ENCODE measurements at places on chromosomes 6 and 20.

DNA sequence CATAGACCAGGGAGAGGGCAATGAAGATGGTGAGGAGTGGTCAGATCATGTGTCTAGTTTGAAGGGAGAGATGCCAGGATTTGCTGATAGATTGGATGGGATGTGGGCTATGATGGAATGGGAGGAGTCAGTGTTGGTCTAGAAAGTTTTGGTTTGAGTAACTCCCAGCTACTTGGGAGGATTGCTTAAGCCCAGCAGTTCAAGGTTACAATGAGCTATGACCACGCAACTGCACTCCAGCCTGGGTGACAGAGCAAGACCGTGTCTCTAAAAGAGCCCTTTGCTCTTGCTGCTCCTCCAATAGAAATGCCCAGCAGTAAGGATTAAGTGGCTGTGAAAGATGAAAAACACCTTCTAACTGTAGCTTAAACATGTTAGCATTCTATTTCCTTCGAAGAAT is 18.2 kb upstream of the LAMP5 start:
- no peak for DNase-seq

DNA sequence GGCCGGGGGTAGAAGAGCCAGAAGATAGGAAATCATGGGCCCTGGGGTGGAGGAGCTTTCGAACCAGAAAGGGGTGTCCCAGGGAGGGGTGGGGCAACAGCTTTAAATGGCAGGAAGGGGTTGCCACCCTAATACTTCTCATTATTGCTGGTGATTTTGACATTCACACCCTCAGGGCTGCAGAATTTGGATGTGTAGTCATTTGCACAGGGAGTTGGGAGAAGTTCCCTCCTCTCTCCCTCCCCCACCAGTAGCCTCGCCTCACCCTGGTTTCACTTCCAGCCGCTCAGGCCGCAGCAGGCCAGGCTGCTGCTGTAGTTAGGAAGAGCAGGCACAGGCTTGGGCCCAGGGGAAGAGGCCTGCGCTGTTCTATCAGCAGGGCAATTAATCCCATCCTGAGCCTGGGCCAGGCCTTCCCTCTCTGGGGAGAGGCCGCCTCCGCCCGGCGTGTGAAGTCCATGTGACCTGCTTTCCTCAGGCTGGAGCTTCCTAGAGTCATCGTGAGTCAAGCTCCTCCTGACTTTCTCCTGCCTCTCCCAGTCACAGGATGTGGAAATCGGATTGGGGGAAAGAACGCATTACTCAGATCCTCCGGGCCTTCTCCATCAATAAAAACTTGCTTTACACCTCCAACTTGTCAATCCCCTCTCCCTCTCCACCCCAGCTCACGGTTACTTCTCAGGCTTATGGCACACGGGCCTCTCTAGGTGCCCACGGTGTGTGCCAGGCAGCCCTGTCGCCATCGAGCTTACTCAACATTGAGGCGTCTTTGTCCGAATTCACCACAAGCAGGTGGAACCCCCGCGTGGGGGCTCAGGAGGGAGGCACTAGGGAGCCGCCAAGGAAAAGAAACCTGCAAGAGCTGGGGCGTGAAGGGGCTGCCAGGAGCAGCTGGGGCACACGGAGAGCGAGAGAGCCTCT is 7.8 kb downstream of the ADTRP start:
- no peak for DNase-seq

DNA sequence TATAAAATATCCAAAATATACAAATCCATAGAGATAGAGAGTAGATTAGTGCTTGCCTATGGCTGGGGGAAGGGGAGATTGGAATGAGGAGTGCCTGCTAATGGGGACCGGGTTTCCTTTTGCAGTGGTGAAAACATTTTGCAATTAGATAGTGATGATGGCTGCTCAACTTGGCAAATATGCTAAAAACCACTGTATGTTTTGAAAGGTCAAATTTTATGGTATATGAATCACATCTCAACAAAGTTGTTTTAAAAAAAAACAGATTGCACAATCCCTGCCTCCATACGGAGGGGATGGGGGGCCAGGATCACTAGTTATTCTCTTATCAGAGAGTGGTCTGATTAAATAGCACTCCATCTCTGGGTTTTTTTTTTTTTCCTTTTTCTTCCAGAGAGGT is 76.9 kb upstream of the RIPOR2 start:
- no peak for DNase-seq

DNA sequence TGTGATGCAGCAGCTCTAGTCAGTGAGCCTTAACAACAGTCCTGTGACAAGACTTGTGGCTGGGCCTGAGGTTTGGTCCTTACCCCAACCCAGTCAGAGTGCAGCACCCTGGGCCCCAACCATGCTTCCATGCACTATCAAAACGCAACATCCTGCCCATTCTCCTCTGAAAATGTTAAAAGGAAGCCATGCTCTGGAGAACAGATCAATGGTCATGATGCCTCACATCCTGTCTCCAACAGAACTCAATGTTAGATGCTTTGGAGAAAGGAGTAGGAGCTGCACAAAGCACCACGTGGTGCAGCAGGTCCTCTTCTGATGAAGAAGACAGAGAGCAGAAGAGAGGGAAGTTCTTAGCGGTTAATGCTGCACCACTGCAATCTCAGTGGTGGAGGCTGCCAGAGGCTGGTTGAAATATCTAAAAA is 41.9 kb downstream of the TRAM2 start:
- peak; percentile 55 for DNase-seq

GRCh38 chr20:63176427-63177133 is 39.4 kb downstream of the YTHDF1 start:
- no peak for DNase-seq

DNA sequence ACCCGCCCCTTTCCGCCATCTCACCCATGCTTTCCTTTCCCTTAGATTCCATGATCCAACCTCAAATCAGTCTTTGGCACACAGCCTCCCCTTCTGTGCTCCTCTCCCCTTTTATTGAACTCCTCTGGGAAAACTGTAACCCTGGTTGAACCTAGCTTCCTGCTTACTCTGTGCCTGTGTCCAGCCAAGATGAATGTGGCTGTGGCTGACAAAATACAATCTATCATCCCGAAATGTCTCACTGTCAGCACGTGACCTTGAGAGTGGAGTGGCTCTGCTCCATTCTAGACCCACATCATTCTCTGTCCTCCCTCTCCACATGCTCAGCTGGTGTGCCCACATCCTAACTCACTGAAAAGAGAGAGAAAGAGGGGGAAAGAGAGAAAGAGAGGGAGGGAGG is 11.0 kb downstream of the NCR2 start:
- no peak for DNase-seq

DNA sequence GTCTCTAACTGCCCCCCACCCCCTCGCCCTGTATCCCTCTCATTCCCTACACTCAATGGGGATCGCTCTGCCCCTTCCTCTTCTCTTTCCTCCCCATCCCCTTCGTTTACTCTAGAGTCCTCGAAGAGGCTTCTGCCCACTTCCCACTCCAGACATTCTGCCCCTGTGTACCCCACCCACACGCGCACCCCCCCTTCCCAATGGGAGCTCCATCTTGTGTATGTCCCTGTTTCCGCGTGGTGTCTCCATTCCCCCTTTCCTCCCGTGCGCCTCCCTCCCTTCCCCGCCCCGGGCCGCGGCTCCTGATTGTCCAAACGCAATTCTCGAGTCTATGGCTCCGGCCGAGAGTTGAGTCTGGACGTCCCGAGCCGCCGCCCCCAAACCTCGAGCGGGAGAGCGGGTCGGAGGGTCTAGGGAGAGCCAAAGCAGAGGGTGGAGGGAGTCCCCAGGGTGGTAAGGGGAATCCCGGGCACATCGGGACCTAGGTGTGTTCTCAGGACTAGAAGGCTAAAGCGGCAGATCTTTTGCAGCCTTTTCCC is 679 bp upstream of the RING1 start:
- DNase-seq = no peak

- DNase-seq = no peak
These were observed 35.8 kb downstream of the SLC2A4RG start for GRCh38 chr20:63775096-63775978.

DNA sequence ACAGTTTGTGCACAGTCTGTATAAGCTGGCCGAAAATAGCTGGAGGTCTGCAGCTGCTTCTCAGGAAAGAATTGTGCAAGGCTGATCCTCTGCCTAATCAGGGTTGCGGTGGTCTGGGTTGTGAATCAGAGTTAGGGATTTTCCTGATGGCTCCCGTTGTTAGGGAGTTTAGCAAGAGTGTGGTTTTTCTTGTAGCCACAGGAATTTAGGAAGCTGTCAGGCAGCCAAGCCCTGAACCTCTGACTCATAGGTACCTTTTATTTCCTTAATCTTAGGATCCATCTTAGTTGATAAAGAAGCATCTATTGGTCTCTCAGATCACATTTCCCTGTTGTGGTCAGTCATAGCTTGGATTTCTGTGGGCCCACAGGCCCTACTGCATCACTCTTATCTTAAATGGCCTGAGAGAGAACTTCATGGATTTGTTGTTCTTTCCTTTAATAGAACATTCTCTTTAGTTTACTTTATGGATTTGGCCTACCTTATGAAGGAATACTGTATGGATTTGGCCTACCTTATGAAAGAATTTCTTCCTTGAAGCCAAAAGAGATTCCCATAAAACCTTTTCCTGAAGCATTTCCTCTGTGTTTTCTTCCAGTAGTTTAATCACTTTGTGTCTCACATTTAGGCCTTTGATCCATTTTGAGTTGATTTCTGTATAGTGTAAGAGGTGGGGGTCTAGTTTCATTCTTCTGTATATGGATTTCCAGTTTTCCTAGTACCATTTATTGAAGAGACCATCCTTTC is 10.3 kb downstream of the KIF25 start:
- DNase-seq = no peak

DNA sequence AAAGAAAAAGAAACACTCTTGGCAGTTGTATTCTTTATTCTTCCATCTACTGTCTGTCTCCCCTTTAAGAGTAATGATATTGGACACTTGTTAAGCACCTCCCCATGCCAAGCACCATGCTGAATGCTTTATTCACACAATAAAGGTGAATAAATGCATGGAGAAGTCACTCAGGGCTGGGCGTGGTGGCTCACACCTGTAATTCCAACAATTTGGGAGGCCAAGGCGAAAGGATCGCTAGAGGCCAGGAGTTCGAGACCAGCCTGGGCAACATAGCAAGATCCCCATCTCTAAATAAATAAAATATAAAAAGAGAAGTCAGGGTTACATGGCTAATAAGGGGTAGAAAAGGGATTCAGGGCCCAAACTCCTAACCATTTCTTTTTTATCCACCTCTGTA is 32.1 kb downstream of the CEP250 start:
- DNase-seq = no peak

GRCh38 chr6:79780881-79781280 is 149.8 kb downstream of the SH3BGRL2 start:
- no peak for DNase-seq

Data from T-helper 1 cell (primary cell).